Activated naive CD4-positive, alpha-beta T cell (primary cell): ENCODE measurements at places on chromosomes 16 and 17.
A peak's percentile ranks its signal among the peaks of the same experiment; 100 is the strongest.

- DNase-seq: no peak
These were observed 171.0 kb downstream of the ZFHX3 start for GRCh38 chr16:72876981-72877373.

DNA sequence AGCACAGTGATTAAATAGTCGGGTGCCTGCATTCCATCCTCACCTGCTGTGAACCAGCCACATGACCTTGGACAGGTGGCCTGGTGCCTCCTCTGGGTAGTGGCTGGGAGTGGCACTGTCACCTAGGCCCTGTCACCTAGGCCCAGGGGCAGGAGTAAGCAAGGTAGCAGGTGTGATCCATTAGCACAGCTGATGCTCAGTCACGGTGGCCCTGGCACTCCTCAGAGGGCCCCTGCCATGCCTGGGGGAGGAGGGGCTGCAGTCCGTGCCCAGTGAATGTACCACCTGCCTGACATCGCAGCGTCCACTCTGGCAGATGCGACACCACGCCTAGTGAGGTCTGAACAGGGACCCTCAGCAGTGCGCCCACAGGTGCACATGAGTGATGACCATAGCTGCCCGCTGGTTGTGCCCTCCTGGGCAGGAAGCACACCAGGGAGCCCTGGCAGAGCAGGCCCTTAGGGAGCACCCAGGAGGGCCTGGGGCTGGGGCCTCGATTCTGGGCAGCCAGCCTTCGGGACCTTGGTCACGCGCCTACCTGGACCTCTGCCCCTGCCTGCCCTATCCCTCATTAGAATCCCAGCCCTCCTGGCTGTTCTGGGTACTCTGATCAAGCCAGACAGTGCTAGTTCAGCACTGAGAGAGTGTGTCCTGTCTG, 33.1 kb upstream of the CRISPLD2 start:
- no peak for DNase-seq

- DNase-seq: no peak
These were observed 16.4 kb downstream of the GAA start for GRCh38 chr17:80117491-80118401.

DNA sequence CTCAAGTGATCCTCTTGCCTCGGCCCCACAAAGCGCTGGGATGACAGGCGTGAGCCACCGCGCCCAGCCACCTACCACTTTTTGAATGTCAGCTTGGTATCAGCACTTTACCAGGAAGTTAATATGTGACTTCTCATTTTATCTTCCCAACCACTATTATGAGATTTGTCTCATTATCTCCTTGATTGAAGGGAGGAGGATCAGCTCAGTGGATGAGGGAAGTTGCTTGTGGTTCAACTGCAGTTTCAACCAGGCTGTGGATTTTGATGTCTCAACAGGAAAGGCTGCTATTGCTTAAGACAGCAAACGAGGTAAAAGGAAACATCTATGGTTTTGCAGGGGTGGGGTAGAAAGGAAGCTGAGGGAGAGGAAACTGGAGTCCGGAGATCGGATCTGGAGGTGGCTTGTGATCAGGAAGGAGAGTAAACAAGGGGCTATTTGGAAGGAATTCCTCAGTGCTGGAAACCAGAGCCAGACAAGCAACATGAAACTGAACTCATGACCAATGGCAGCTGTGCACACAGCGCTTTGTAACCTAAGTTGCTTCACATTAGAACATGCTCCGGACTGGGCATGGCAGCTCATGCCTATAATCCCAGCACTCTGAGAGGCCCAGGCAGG, 180.5 kb downstream of the VPS53 start:
- DNase-seq: no peak

- DNase-seq: no peak
These were observed 168.3 kb downstream of the SEC14L1 start for GRCh38 chr17:77308861-77309726.

GRCh38 chr16:78889346-78889745, 711.2 kb downstream of the MAF start:
- DNase-seq: no peak

GRCh38 chr17:28474111-28474531, 677 bp downstream of the SLC13A2 start:
- no peak for DNase-seq

DNA sequence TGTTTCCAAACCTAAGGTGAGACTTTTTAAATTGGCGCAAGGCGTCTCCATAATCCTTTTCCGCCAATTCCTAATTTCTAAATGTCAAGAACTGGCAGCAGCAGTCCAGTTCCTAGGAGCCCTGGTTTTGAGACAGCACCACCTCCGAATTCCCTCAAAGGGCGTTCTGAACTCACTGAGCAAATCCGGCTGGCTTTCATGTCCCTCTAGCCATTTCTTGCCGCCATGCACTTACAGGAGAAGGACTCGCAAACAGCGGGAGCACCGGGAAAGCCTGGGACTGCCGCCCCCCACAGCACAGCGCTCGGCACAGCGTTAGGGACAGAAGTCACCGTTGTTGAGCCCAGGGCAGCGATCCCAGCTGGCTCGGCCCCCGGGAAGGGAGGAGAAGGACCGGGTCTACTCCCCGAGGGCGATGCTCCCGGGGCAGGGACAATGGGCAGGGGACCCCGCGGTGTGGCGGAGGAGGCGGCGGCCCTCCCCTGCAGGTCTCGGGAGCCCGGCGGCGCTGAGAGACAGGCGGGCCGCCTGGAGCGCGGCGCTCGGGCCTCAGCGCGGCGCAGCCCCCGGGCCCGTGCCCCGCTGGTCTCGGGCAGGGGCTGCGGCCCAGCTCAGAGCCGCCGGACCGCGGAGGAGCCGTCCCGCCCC, 545 bp downstream of the ARHGAP17 start:
- no peak for DNase-seq

DNA sequence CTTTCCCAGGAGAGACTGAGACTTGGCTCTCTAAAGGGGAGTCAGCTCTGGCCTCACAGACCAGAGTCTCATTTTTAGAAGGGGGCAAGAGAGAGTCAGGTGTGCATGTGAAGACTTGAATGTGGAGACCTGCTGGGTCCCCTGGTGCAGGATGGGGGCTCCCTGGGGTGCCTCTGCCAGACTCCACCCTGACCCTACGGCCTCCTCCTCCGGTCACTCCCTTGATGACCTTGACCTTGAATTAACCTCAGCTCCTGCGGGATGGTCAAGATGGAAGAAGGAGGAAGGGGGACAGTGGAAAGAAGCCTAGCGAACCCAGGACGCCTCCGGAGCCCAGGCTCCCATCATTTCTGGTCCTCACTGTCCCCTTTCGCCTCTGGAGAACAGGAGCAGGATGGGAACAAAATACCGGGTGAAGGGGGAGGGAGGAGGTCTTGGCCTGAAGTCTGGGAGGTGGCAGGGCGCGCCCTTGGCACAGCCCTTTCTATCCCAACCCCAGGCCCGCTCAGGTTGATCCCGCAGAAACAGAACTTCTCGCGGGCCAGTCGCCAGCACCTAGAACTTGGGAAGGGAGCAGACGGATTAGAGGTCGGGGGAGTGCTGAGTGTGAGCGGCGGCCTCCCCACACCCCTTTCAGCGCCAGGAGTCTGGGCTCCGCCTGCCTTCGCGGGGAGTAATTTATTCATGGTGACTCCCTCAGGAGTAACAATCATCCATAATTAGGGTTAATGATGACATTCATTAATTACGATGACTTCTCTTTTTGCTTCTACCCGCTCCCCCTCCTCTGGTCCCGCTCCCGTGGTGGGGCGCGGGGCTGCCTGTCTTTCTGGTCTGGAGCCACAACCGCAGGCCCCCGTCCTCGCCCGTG, 1.6 kb downstream of the STAC2 start:
- no peak for DNase-seq

GRCh38 chr17:79968116-79968515, 67.6 kb downstream of the TBC1D16 start:
- no peak for DNase-seq

DNA sequence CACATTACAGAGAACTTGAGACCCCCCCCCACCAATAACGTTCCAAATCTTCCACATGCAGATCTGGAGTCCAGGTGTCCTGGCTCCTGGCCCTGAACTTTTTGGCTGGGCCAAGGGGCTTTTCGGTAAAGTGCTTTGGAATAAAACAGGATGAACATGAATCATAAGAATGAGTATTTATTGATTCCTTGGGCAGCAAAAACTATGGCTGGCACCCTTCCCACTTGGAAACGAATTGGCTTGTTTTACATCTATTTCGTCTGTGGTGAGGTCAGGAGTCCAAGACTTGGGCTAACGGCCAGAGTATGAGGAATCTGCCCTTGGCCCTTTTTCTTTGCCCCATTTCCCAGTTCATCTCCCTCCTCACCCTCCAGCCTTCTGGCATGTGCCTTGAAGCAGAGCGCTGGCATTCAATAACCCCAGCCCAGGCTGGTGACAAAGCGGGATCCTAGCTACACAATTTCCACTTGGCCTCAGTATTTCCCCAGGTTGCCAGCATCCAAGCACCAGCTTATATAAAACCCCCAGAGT, 4.1 kb upstream of the UBTF start:
- DNase-seq: no peak

DNA sequence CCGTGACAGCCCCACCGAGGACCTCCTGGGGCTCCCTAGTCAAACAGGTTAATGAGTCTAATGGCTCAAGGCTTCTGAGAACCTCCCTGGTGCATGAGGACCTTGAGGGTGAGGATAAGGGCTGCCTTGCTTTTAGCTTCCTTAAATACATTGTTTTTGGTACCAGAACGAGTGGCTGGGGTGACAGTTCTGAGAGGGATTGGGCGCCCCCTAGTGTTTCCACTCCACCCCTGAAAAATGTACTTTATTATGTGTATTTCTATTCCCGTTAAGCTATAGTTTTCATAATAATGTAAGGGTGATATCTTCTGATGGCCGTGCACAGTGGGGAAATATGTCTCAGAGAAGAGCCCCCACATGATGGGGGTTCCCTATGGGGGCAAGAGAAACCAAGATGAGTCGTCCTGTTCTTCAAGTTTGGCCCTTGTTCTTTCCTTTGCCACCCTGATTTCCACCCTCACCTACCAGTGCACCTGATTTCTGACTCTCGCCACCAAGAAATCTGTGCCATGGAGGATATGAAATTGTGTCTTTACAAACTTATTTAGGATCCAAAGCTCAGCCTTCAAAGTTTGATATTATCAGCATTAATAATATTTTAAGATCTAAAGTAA, 14.5 kb upstream of the VWA3A start:
- DNase-seq: peak; percentile 28

DNA sequence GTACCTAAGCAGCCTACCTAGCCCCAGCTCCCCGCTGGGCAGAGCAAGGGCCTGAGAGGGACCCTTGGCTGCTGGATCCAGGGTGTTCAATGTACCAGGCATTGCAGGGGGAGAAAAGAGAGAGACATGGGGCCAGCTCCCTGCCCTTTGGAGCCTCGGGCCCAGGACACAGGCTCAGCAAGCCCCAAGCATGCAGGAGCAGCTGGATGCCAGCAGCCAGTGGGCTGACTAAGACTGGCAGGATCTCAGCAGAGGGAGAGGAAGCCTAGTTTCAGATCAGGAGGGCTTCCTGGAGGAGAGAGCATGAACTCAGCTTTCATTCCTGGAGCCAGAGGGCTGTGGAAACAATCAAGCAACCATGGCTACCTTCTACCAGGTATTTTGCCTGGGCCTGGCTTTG, 82.0 kb upstream of the NKD1 start:
- no peak for DNase-seq

- DNase-seq: no peak
These were observed 34.3 kb downstream of the LIMD2 start for GRCh38 chr17:63665527-63666214.

DNA sequence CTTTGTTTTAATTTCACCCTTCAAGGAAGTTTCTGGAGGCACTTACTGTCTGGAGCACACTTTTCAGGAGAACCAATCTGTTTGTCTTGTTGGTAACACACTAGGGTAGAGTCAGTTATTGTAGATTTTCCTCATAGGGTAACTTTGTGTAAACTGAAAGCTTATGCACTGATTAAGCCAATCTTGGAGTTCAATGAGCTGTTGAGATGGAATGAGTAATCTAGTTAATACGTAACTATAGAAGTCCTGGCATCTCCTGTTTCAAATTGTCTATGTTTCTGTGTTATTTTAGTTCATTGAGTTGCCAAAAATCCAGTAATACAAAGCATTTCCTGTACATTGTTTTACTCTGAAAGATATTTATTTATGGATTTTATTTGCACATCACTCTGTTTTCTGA, 111.6 kb upstream of the HAS3 start:
- no peak for DNase-seq

DNA sequence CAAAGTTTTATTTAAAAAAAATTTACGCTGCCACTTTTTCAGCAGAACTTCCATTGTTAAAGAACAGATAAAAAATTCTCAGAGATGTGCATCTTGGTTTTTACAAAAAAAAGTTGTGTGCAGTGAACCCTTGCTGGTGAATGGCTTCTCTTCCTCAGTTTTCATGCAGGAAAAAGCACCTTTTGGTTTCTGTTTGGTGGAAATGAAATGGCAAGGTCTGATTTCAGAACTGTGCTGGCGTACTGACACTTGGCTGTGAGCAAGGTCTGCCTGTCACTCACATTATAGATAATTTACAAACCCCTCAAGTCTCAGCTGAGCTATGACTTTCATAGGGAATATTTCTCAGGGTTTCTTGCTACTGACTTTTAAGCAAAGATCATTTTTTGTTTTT, 5.7 kb upstream of the SALL1 start:
- DNase-seq: no peak
